ENCODE measurements at places on chromosomes 3 and 15.

DNA sequence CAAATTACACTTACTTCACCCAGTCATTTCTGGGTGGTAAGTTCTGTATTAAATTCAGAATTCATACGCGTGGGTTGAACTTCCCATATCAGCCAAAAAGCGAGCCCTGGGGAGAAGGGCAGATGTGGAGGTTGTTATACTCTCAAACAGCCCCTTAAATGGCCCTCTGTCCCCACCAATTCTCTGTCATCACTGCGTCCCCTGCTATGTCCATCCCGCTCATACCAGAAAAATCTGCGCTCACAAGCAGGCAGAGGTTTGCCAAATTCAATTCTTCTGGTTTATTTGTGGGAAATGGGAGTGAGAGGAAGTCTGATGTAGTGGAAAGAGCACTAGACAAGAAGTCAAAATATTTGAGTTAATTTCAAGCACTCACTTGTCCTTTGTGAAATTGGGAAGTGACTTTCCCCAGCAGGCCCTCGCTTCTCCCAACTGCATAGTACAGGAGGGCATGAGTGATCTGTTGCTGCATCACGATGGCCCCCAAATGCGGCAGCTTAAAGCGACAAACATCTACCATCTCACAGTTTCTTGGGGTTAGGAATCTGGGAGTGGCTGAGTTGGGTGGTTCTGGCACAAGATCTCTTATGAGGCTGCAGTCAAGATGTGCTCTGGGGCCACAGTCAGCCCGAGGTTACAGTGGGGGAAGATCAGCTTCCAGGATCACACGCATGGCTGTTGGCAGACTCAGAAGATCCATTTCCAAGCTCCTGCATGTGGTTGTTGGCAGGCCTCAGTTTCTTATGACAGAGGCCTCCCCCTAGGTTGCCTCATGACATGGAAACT lies 67.7 kb downstream of the CPN2 start:
- DNase-seq = no peak

DNA sequence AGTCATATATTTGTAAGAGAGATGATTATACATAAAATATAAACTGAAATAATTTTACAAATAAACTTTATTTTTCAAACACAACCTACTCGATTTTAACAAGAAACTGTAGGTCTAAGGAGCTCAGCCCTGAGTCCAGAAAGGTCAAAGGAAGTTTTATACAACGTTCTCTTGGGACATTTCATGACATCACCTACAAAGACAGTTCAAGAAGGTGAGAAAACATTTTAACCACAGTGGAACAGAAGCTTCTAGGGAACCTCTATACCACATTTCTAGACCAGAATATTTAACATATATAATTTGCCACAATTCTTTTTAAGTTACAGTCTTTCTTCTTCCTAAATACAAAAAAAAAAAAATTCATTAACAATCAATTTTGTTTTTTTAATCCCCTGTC lies 40.1 kb downstream of the CBLB start:
- no peak for DNase-seq

- DNase-seq = no peak
These were observed 62.4 kb upstream of the TOPAZ1 start for GRCh38 chr3:44179246-44179645.

GRCh38 chr3:58434990-58435389 lies 1.4 kb upstream of the PDHB start:
- no peak for DNase-seq

- no peak for DNase-seq
These were observed 297.4 kb upstream of the EPHA3 start for GRCh38 chr3:88809993-88810392.

- no peak for DNase-seq
These were observed 14.2 kb downstream of the RHCG start for GRCh38 chr15:89482139-89482538.

DNA sequence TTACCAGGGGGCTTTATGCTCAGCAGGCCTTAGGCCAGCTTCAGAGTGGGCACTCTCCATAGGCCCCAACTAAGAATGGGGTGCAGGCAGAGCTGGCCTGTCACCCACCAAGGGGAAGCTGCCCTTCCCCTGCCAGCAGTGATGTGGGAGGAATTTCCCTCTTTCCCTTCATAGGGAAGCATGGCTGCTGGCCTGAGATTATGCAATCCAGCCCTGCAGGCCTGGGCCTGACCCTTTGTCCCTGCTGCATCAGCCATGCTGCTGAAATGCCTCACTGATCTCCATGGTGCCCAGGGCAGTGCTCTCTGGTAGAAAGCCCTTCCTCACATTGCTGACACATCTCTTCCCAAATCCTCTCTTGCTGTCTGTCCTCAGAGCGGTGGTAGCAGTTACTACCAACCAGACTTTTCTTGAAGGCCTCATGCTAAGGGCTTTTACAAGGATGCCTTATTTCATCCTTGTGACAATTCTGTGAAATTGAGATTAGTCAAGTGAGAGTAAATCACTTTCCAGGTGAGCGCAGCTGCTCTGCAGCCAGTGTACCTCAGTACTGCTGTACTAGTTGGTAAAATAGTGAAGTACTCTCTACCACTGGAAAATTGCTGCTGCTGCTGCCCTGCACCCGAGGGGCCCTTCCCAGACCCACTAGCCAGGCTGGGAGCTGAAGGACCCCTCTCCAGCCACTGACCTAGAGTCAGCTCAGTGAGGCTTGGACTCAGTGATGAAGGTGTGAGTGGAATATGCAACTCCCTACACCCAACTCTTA lies 33.8 kb downstream of the MRAS start:
- DNase-seq = no peak

DNA sequence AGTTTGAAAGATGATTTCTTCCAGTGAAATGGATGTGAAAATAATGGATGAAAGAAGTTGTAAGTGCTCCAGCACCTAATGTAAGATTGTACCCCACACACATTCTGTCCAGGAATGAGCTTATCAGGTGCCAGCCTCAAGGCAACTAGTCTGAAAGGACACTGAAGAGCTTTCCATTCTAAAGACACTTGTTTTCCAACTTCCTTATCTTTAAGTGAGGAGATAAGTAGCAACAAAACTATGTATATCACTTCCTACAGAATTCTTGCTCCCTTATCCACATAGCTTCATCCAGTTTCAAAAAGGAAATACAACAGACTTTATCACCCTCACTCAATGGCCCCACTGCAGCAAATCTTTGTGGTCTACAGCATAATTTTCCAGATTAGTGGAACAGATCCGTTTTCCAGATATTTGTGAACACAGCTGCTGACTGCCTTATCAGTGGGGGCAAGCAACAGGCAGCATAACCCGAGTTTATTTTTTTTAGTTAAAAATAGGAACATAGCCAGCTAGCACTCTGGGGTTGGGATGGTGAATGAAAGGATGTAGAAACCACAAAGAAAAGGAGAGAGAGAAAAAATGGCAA lies 60.6 kb downstream of the CD200R1L start:
- DNase-seq = no peak

DNA sequence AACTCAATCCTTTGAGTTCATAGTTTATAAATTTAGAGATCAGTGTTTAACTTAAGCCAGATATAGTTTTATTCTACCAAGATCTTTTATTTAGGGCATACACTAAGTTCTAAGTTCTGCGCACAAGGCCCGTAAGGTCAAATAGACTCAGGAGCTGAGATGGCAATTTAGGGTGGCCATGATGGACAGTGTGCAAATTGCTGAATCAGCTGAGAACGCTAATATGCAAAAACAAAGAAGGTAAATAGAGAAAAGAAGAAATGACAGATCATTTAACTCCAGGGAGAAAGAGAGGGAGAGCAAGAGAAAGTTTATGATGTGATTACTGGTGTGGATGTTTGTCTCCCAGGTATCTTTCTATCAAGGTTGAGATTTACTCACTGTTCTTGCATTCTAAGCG lies 678.5 kb downstream of the OTOL1 start:
- DNase-seq = no peak

- no peak for DNase-seq
These were observed 13.0 kb downstream of the TERC start for GRCh38 chr3:169751875-169752274.

GRCh38 chr3:134282659-134283047 lies 32.0 kb upstream of the RYK start:
- no peak for DNase-seq

DNA sequence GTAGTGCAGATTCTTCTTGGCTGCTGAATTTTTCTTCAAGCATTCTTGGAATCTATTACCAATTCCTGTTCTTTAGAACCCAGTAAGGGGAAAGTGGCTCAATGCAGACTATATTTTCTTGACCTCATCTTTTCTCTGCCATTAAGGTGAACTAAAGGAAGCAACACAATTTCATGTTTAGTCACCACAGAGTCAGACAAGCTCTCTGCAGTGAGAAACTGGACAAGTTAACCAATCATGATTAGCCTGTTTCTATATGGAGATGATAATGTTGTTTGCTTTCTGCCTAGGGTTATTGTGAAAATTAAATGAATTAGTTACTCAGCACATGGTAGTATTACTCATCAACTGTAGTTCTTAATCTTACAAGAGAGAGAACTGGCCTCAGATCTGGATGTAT lies 1075.1 kb downstream of the AGBL1 start:
- no peak for DNase-seq

DNA sequence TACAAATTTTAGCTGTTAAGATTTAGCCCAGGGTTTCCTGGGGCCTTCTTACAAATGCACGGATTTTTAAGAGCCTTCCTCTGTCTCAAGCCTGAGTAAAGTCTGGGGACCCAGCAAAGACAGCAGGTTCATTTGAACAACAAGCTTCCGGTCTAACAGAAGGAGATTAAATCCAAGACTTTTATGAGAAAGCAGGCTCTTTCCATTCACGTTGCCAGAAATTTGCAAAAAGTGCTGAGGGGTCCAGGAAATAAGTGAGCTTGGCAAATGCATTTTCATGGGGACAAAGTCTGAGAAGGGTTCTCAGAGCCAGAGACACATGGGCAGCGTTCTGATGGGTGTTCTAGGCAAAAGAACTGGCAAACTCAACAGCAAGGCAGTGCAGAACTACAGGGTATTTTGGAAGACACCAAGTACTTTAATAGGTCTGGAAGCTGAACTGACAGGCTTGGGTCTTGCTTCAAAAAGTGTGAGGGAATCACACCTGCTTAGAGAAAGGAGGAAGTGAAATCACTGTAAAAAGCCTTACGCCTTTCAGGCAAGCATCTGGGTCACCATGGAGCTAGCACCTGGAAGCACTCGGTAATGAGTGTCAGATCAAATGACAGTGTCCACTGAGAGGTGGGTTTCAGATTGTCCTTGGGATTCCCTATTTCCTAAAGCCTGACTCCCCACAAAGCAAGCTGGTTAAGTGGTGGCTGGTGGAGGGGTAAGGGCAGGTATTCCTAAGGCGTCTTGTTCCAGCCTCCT lies 115.8 kb upstream of the ARHGEF3 start:
- DNase-seq = no peak

DNA sequence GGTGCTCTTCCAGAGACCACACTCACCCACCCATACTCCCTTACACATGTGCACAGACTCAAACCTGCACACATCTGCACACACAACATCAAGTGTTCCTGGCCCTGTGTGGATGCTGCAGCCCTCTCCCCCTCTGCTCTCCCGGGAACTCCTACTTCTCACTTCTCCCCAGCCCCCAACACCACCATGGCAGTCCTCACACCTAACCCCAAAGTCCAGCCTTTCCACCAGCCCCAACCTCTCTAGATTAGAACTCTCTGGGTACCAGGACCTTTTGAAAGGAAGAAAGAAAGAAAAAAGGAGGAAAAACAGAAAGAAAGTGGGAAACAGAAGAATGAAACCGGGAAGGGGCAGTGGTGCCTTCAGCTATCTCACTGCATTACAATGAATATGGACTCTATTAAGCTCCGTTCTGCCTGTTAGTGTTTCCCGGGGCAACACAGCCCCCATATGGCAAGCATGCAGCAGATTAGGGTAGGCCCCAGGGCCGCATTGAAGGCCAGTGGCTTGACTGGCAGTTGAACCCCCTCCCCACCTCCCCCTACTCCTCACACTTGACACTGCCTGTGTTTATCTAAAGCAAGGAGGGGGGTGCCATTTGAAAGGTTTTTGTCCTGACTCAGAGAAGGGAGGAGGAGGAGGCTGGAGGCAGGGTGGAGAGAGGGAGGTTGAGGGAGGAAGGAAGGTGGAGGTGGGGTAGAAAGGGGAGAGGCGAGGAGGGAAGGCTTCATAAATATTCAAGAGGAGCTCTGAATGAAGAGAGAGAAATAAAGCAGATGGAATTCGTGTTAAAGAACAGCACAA lies 30.1 kb downstream of the BOC start:
- no peak for DNase-seq

GRCh38 chr15:66040211-66040892 lies 171.1 kb downstream of the RAB11A start:
- DNase-seq = no peak

- DNase-seq = no peak
These were observed 2.5 kb downstream of the RCCD1 start for GRCh38 chr15:90957031-90957790.

DNA sequence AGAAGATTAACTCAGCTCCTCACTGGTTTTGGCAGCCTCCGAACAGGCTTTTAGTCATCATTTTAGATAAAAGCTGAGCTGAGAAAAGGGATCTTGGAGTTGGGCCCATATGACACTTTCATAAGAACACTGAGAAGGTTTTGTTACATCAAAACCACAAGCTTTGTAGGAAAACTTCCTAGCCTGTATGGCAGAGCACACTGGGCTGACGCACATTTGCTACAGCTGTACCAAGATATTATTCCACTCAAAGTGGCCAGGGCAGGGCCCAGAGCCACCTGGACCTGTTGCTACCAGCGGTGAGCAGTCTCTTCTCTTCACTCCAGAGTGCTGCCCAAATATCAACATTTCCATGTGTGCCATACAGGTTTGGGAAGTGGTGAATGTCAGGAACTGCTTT lies 160.5 kb upstream of the CCDC54 start:
- no peak for DNase-seq

DNA sequence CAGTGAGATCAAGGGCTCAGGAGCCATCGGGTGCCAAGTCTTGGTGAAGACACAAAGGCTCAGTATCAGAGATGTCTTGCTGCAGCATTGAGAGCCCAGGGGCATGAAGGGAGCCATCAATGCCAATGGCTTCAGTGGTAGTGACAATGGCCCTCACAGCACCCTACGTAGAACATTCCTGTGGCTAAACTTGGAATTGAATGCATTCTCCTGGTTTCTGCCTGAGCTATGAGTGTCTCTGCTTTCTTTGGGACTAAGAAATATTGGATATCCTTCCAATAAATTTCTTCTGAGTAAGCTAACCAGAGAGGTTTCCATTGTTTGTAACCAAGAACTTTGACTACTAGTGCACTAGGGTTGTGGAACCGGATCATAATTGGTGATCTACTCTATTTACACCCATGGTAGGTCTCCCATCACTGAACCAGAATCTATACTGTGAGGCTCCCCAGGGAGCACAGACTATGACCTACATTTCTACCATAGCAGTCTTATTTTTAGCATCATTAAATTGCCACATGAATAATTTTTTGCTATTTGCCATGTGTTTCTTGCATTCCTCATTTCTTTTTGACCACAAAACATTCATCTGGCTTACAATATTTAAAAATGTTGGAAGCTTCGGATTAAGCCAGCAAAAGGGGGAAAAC lies 31.6 kb upstream of the PDZRN3 start:
- no peak for DNase-seq

- DNase-seq = no peak
These were observed 43.6 kb upstream of the WWTR1 start for GRCh38 chr3:149701206-149701976.

- no peak for DNase-seq
These were observed 46.4 kb downstream of the EHHADH start for GRCh38 chr3:185207481-185207880.

Data from stimulated activated CD4-positive, alpha-beta T cell treated with anti-CD3 and anti-CD28 coated beads, TNF-alpha, amount 100 ng/mL, for 48 hours (primary cell).